NCI-H1092 (cell line): ENCODE measurements at places on chromosomes 7 and 10.

DNA sequence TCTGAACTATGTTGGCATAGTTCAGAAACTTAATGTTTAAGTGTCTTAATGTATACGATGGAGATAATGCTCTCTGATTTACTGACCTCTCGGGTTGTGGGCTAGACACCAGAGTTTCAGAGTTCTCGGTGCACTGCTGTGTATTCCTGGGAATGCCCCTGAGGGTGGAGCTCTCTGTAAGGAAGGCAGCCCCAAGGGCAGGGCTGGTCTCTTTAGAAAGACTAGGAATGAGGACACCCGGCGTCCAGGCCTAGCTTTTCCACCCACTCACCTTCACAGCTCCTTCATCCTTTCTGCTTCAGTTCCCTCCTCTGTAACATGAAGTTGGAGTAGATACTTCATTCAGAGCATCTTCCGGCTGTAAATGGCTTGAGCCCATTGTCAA is 536.6 kb upstream of the GALNT17 start:
- peak; percentile 22 for DNase-seq

DNA sequence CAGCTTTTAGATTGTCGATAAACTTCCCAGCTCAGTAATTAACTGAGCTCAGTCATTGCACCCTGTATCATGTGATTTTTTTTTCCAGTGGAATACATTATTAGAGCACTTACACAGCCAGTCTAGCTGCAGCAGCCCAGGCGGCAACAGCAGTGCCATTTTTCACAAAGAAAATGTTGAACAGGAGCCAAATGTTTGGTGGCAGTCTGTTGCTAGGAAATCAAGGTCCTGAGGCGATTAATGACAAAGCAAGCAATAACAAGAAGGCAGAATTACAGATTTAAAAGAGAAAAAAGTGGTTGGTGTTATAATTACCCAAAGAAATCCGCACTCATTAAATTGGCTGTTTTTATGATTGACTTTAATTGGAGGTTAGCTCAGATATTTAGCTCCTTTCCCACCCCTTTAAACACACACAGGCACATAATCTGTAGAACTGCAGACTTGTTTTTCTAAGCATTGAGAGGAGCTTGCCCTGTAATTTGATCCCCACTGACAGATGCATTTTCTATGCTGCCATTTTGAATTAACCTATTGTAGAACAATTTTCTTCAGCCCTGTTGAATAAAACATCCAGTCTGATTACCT is 267.4 kb downstream of the ADK start:
- DNase-seq: peak; percentile 88

DNA sequence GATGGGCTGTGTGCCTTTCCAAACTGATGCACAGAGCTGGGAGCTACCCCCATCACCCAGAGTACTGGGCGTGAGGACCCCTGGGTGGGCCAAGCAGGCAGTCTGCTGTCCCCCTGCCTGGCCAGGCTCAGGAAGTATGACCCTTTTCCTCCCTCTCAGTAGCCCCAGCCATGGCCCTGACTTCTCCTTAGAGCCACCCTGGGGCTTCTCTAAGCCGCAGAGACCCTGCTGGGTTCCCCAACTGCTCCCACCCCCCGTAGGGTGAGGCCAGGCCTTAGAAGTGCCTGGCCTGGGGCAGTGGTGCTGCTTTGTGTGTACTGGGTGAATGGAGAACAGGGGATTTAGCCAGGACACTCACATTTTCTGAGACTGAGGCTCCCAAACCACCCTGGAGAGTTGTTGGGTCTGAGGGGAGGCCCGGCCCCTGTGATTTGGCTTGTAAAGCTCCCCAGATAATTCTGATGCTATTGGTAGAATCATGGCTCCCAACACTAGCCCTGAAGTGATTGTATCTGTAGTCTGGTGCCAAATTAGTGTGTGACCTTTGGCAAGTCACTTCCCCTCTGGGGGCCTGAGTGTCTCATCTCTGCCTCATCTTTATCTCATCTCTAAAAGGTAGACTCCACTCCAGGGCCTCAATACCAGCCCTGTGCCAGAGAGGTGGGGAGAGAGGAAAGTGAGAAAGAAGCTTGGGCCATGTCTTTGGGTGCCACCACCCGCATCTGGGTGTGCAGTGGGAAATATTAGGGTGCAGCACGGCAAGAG is 99.7 kb upstream of the PPIF start:
- no peak for DNase-seq

GRCh38 chr7:138186951-138187351 is 110.7 kb downstream of the AKR1D1 start:
- no peak for DNase-seq

DNA sequence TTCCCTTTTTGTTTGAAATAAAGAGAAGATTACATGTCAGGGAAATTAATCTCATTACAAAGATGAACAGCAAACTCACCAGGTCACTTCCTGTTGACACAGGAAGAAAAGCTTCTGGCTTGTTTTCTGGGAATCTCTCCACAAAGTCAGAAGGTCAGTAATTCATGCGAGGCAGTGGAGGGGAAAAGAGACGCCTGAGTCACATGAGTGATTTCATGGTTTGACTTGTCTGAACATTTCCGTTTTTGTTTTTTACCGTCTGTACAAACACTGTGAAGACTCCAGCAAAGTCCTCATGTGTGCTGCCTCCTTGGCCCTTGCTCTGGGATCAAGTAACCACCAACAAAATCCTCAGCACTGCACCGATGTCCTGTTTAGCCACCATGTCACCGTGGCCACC is 2.5 kb upstream of the HABP2 start:
- DNase-seq: no peak

DNA sequence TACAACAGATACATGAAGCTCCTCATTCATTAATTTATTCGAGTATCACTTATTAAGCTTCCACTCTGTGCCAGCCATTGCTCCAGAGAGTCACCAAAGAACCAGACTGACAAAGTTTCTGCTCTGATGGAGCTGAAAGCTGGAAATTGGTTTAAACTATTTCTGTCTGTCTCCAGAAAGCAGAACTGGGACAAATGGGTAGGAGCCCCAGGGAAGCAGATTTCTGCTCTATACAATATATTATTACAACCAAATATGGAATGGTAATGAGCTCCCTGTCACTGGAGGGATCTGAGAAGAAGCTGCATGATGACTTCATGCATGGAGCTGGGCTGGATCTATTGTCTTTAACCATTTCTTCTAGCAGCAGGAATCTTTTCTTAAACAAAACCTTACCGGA is 165.4 kb upstream of the ADO start:
- DNase-seq: no peak

- DNase-seq: no peak
Observed at GRCh38 chr10:128086003-128086863, 40.0 kb downstream of the MKI67 start.

- no peak for DNase-seq
Observed at GRCh38 chr10:111098679-111099437, 22.0 kb downstream of the ADRA2A start.

GRCh38 chr10:63227207-63227895 is 94.2 kb downstream of the NRBF2 start:
- DNase-seq: no peak

DNA sequence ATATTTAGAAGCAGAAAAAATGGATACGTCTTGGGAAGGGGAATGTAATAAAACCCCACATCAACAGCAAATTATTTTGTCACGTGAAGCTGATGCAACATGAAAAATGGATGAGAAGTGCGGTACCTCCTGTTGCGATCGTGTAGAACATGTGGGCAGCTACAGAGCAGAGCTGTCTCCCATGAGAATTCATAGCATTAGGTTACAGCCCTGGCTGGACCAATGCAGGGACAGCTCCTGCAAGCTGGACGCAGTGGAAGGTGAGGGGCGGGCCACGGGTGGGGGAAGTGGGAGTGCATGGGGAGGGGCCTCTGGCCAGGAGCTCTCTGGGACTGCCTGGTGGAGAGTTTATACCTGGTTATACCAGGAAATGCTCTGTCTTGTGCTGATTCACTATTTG is 120.3 kb downstream of the GATA3 start:
- no peak for DNase-seq

DNA sequence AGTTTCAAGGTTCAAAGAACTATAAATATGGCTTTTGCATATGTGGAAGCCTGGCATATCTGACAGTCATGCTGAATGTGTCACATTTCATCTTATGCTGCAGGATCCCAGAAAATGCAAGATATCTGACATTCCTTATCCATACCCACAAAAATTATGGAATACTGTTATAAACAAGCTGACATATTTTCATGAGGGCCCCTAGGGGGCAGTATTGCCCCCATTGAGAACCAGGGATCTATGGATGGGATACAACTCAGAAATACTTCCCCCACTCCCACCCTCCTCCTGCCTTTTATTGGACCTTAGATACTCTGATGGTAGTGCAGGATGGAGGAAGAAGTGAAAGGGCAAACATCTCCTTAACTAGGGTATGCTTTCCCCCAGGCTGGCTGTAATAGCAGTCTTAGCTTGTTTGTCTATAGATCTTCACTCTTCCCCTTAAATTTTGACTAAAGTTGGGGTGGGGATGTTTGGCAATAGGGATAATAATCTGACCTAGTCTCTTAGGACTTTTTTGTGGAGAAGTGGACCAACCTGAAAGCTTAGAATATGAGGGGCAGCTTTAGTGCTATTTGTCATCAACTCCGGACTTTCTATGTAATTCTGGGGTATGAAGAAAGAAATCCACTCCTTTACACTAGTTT is 3.5 kb upstream of the GNGT1 start:
- DNase-seq: no peak

DNA sequence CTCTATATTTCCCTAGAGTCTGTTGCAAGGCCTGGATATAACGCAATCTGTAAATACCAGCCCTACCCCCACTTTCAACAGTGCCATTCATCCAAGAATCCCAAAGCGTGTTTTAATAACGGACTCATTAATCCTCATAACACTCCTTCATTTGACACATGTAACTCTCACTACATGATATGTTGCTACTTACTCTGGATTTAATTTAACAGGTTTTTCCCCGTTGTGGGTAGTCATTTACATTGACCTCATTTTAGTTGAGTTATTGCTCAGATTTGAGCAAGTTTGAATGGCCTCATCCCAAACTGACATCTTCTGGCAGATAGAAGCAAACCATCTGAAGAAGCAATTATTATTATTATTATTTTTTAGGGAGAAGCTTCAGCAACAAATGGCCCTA is 125.4 kb upstream of the NPVF start:
- no peak for DNase-seq

DNA sequence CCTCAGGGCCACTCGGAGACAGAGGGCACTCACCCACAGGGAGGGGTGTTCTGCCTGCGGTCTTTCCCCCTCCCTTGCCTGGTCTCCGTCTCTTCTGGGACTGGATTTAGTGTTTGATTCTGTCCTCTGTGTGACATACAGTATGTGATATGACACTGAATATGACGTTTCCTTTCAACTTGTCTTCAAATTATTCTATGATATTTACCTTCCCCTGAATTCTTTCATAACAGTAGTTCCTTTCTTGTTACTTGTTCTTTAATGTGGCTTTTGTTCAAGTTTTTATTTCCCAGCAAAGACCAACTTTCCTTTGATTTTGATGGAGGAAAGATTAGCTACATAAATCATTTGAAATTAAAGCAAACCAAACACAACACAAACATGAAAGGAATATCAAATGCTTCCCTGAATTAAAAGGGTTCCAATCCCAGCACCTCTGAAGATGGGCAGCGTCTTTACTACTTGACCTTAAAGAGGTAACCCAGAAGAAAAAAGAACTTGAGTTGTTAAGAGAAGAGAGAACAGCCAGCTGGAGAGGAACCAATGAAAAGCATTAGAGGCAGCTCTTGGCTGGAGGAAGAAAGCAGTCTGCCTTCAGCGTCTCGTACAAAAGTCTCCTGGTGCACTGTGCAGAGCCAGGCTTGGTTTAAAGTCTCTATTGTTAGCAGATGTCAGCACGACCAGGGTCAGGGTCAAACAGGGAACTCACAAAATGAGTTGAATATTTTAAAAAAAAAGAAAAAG is 18.3 kb upstream of the RHEB start:
- DNase-seq: no peak

DNA sequence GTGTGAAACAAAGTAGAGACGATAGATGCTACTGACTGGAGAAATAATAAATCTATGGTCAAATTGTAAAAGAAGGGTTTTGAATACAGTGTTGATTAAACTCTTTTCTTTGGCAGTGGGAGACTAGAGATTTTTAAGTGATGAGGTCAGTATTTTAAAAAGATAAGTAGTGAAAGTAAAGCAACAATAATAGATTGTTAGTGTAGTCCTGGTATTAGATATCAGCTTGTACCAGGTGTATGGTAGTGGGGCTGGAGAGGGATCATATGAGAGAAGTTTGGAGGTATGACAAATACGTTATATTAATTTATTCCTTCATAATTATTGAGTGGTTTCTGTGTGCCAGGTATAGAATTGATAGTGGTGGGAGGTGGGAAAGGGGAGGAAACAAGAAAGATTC is 25.2 kb downstream of the PHTF2 start:
- DNase-seq: no peak

DNA sequence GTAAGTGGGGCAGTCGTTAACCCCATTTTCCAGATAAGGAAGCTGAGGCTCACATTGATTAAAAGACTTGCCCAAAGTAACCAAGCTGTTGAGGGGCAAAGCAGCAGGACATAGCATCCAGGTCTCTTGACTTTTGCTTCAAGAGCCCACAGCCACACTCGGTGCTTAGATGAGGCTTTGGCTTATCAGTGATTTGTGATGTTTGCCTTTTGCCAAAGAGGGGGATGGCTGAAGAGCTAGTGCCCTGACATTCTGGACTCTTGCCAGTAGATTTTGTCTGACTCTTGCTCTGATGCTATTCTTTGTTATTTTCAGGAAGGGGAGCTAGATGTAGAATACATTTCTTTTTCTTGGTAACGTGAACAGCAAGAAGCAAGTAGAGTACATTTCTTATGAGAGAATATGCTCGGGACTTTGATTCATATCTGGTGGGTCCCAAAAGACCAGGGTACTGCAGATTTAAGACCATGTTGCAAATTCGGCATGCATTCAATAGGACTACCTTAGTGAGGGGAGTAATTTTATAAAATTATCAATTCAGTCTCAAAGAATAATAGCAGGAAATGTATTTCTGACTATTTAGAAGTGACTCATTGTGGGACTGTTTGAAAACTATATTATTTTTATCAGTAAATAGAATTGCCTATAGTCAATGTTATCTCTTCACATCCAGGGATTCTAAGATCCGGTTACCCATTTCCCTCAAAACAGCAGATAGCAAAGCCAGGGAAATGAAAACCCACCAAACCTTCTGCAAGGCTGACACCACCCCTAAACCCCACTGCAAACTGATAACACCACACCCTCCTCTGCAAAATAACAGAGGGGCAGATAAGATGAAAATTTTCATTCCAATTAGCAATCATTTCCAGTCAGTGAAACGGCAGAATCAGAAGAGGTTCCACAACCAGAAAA is 180.0 kb upstream of the BMPER start:
- DNase-seq: no peak

- no peak for DNase-seq
Observed at GRCh38 chr7:125561006-125561405, 631.4 kb upstream of the POT1 start.

GRCh38 chr7:100478958-100479660 is at the start of gene TSC22D4:
Gene TSC22D4 (minus strand): TSS chr7:100479214. CDS start chr7:100478038, 1,176 bp downstream.
- DNase-seq: peak; percentile 52
